ENCODE measurements at places on chromosomes 2 and 18.

- no peak for DNase-seq
Measured at GRCh38 chr18:45084206-45084605, 403.5 kb downstream of the SETBP1 start.

- no peak for DNase-seq
Measured at GRCh38 chr2:64398516-64399129, 55.3 kb upstream of the LGALSL start.

GRCh38 chr18:63107171-63107845 lies 212.3 kb downstream of the BCL2 start:
- no peak for DNase-seq

DNA sequence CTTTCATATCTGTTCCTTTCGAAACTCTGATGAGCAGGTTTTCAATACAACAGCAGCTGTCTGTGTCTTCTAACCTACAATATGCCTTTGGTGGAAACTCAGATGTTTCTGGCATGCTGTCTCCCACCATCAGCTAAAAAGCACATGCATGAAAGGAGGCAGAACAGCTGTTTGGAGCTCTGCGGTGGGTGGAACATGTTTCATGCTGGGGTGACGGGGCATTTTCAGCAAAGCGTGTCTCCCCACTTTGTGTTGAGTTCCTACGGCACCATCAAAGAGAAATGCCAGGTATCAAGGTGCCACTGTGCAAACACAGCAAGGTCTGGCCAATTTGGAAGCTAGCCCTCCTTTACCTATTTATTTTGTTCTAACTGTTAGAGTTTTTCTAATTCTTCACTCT lies 290.1 kb downstream of the CLIP4 start:
- no peak for DNase-seq

GRCh38 chr2:127818794-127819425 lies 7.9 kb upstream of the WDR33 start:
- DNase-seq: no peak

DNA sequence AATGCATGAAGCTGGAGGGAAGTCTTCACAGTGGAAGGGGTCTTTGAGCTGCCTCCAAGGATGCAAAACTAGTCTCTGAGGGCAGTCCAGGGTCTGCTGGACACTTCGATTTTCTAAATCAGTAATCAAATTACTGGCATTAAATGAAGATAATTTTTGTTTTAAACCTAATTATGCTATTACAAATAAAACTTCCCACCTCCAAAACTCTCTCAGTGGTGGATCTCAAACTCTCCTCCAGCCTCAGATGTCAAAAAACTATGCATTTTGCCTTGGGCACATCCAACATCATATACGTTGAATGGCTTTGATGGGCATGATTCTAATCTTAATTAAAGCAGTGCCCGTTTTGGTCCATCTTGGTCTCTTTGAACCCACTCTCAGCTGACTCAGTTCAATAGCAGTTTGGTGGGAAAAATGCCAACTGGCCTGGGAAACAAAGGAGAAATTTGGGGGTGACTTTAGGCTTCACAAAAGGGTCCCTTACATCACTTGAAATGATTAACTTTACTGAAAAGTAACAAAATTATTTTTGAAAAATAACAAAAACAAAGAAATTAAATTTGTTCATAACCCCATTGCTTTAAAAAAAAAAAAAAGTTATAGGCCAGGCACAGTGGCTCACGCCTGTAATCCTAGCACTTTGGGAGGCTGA lies 5.9 kb upstream of the MYCN start:
- DNase-seq: no peak

- no peak for DNase-seq
Measured at GRCh38 chr2:133682906-133683305, 114.6 kb upstream of the NCKAP5 start.
